ENCODE measurements at places on chromosomes 6 and 20.
A peak's percentile ranks its signal among the peaks of the same experiment; 100 is the strongest.

GRCh38 chr6:144969602-144970272 is 684.6 kb downstream of the UTRN start:
- DNase-seq, result no peak

GRCh38 chr20:23386304-23387117 is 24.5 kb downstream of the GZF1 start:
- DNase-seq, result no peak

GRCh38 chr20:41054847-41055230 is 26.2 kb downstream of the TOP1 start:
- no peak for DNase-seq

GRCh38 chr6:137756788-137757187 is 110.3 kb upstream of the TNFAIP3 start:
- DNase-seq, result peak; percentile 21

All from EL (cell line).